ENCODE measurements at places on chromosomes 2 and 18.

DNA sequence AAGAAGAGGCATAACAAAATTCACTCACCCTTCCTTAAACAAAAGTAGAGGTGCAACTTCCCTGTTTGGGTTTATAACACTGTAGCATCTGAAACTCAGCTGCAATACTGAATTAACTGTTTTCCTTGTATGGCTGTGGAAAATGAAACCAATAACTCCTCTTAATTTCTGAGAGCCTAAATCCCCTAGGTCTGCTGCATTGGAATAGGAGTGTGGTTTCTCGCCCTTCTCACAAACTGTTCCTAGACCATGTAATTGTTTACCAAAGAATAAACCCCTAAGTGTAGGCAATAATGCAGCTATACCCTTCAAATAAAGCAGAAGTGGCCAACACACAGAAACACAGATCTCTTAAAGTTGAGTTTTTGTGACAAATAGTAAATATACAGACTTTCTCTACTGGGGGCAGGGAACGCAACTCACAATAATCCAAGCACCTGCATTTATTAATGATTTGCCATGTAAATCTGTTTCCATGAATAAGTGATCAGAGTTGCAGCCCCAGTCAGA, 52.0 kb downstream of the RASGRP3 start:
- no peak for DNase-seq

GRCh38 chr2:231038483-231039293, 1.4 kb downstream of the C2orf72 start:
- no peak for DNase-seq

- DNase-seq: no peak
Observed at GRCh38 chr2:29039718-29040480, 34.4 kb downstream of the PCARE start.

- DNase-seq: no peak
Observed at GRCh38 chr2:49080681-49081080, 73.6 kb downstream of the FSHR start.

DNA sequence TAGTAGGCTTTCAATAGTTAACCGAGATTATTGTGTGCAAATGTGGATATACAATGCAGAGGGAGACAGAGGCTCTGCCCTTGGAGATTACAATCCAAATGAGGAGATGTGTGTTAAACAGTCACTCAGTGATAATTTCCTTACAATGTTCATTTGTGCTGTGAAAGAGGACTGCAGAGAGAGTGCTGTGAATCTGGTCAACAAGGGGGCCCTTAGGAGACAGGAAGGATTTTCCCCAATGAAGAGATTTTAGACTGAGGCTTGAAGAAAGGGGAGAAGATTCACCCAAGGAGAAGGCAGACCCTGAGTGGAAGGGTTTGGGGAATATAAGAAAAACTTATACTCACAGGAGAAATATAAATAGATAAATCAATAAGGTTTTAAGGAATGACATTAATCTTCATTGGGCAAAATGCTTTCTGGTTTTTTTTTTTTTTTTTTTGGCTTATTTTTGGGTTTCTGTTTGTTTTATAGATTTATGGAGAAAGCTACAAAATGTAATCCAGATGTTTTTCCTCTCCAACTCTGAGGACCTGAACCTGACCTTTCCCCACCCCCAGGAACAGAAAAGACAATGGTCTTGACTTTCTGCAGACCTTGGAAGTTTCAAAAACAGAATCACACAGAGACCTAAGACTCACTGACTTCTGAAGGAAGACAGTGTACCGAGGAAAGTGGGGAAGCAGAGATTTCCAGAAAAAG, 151.3 kb upstream of the SERPINE2 start:
- DNase-seq: no peak

GRCh38 chr2:116444256-116444872, 1370.1 kb upstream of the DDX18 start:
- DNase-seq: no peak
